Coronary artery (tissue), 2 donors: ENCODE measurements at places on chromosomes 3 and 15.

DNA sequence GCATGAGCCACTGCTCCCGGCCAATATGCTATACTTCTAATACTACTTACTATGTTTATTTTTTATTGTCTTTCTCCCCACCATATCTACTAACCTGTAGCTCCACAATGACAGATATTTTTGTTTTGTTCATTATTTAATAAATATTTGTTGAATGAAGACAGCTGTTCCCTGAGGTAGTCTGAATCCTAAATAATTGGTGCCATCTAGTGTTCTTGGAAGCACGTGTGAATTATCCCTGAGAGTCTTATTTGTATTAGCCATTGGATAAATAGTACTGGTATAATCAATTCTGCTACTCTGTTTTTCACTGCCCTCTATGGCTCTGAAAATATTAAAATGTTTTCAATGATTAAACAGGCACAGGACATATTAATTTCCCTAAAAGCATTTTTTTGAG lies 5.6 kb upstream of the APPL1 start:
- no peak for DNase-seq

GRCh38 chr3:50324351-50325112 lies 2.0 kb upstream of the HYAL2 start:
- no peak for DNase-seq

GRCh38 chr15:51155891-51156290 lies 61.2 kb upstream of the TNFAIP8L3 start:
- DNase-seq, result no peak

- DNase-seq, result no peak
Observed at GRCh38 chr3:20701641-20702040, 515.6 kb upstream of the SGO1 start.

DNA sequence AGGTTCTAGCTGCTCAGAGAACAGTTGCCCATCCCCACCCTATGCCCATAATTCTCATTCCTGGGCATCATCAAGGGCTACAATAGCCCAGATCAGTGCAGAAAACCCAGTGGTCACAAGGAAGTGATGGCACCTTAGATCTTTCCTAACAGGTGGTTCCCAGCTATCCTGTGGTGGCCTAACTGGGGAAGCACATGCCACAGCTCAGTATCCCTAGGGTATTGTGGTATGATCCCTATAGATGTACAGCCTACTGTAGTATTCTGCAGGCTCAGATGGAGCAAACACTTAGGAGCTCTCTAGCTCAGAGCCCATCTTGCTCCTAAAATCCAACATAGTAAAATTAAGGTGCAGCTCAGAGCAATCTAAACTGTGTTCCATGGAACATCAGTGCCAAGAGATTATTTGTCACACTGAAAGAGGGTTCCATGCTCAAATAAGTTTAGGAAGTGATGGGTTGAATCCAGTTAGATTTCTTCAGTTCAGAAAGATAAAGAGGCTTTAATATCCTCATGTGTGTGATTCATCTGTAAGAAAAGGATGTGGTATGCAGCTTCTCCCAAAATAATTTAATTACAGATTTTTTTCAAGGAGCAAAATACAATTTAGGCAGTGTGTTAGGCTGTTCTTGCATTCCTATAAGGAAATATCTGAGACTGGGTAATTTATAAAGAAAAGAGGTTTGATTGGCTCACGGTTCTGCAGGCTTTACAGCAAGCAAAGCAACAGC lies 4.4 kb downstream of the A4GNT start:
- DNase-seq, result no peak

DNA sequence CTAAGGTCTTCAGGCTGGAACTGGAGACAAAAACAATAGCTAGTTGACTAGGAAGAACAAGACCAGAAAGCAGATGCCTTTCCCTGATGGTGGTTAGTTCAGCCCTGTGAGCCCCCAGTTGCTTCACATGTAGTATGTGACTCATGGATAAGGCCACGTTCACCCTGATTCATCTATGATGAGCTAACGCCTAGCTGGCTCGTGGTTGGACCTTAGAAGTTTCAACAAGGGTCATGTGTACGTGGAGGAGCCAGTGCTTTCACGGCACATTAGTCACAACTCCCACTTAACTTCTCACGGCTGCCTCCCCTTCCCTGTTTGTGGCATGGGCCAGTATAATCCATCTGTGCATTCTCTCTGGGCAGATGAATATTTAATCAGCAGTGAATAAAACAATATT lies 20.6 kb downstream of the COL8A1 start:
- DNase-seq, result peak; percentile 87

- DNase-seq, result no peak
Observed at GRCh38 chr3:78659386-78659987, 1108.3 kb downstream of the ROBO1 start.

GRCh38 chr3:186182850-186183249 lies 74.0 kb upstream of the ETV5 start:
- DNase-seq, result no peak

DNA sequence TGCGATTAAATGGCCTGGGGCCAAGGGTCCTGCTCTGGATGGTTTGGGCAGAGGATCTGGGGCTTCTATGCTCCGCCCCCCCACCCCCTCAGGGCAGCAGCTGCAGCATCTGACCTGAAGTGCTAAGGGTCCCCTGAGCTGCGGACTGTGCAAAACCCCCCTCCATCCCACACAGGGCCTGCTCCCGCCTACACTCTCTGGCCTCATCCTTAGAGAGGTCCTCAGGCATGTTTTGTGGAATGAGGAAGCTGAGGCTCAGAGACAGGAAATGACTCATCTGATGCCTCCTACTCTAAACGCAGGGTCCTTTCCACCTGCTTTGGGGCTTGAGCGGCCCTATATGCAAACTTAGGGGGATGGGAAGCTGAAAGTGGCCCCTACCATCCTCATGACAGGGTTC lies 59.5 kb upstream of the CTSH start:
- no peak for DNase-seq

DNA sequence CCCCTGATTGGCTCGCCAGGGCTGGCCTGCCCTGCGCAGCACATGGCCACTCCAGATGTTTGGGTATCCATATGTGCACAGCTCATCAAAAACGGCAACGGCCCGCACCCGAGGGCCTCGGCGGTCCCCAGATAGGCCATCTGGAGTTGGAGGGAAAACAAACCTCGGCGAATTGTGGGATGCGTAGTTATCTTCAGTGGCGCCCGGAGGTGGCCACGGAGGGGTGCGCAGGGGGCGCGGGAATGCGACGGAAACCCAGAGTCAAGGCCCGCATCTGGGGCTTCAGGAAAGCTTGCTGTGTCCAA lies 156.5 kb downstream of the TLE3 start:
- DNase-seq, result no peak

DNA sequence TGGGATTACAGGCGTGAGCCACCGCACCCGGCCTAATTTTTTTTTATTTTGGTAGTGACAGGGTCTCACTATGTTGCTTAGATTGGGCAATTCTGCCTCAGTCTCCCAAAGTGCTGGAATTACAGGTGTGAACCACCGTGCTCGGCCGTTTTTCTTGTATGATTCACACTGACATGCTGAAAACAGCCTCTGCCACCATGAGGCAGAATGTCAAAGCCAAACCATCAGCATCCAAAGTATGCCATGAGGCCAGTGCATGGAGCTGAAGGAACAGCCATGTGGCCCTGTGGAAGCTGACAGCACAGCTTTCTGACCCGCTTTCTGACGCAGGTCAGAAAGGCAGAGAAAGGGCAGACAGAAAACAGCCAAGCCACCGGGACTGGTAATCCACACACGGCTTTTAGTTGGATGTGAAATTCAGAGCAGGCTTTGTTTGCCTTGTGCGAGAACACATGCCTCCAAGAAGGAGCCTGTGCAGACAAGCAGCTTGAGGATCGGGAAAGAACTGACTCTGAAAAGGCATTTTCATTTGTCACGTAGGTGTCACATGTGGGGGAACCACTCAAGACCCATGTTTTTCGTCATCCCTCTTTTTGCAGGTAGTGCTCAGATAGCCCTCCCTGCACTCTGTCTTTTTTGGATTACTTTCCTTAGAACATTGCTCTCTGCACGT lies 25.1 kb downstream of the XYLB start:
- no peak for DNase-seq

DNA sequence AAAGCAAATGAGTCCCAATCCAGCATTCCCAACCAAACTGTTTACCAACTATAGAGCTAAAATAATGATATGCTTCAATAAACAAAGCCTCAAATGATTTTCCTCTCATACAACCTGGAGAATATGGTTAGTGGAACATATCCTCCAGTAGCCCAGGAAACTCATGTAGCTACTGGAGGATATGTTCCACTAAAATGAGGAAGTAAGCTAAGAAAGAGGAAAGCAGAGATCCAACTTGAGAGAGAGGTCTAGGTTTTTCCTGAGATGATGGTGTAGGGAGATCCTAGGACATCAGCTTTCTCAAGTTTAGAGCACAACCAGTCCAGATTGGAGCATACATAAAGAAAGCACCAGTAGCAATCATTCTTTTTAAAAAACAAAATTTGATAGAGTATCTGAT lies 44.6 kb upstream of the SLC4A7 start:
- no peak for DNase-seq

DNA sequence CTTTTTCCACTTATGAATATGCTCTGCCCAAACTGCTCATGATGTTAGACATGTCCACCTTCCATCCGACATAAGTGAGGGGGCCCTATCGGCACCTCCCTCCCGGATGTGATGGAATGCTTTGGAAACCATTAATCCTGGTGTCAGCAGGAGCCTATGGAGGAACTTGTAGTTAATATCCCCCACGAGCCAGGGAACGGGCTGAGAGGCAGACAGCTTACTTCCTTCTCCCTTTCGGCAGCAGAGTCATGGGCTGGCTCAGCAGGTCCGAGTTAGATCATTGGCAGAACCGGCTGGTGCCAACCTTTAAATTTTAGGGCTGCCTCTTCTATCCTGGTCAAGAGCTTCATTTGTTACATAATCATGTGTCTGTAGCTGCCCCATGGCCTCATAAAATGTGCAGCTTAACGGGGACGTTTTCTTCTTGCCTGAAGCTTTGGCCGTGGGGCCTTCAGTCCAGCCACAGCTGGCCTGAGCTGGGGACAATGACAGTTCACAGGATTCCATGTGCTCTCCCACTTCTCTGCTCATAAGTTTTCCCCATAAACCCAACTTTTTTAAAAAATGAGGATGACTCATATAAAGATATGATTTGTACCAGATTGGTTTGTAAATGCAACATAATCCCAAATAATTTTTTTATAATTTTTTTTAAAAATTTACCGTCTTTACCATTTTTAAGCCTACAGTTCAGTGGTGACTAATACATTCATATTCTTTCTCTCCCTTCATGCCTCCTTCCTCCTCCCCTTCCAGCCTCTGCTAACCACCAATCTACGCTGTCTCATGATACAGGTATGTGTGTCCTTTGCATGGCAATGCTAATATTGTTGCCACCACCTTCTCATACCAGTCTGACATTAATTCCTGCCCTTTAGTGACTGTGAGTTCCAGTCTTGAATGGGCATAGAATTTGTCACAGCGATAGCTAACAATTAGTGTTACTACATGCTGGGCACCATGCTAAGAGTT lies 62.2 kb upstream of the RGMA start:
- DNase-seq, result no peak

- no peak for DNase-seq
Observed at GRCh38 chr3:60743631-60744164, 507.6 kb downstream of the FHIT start.

- DNase-seq, result no peak
Observed at GRCh38 chr3:34868935-34869334, 770.4 kb upstream of the ARPP21 start.

DNA sequence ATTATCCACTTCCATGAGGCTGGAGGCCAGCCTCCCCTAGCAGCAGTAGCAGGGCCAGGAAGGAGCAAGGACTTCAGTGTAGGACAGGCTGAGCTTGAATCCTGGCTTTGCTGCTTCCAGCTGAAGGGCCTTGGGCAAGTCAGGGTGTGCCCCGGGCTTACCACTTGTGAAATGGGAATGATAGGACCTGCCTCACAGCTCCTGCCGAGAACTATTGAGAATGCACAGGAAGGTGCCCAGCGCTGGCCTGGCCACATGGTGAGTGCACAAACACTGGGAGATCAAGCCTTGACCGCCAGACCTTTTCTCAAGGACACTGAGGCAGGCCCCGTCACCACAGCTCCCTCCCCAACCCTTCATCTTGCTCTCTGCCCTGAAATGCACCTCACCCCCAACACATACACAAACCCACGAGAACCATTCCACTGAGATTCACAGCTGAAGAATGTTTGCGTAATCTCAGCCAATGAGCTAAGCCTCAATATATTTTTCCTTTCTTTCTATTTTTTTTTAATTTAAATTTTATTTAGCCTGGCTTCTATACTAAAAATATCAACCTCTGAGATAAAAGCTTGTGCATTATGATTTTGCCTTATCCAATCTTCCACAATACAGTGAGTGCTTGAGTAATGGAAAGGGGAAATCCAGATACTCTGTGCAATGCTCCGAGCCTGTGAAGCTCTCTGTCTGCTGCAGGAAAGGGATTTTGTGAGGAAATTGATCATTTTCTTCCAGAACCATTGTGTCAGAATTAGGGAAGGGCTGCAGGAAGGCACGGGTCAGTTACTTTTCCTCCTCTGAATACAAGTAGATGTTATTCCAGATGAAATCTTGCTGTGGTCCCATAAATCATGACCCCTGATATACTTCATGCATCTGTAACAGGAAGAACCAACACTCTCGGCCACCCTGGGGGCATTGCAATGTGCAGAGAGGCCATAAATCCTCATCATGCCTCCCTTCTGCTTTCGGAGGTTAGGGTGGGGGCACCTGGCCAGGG lies 193.9 kb downstream of the TLE3 start:
- DNase-seq, result no peak

- DNase-seq, result no peak
Observed at GRCh38 chr15:79641841-79642240, 209.7 kb downstream of the MINAR1 start.

GRCh38 chr3:51373658-51374421 lies 11.3 kb upstream of the MANF start:
- DNase-seq, result no peak

- no peak for DNase-seq
Observed at GRCh38 chr3:196186651-196187573, 24.3 kb downstream of the ZDHHC19 start.

DNA sequence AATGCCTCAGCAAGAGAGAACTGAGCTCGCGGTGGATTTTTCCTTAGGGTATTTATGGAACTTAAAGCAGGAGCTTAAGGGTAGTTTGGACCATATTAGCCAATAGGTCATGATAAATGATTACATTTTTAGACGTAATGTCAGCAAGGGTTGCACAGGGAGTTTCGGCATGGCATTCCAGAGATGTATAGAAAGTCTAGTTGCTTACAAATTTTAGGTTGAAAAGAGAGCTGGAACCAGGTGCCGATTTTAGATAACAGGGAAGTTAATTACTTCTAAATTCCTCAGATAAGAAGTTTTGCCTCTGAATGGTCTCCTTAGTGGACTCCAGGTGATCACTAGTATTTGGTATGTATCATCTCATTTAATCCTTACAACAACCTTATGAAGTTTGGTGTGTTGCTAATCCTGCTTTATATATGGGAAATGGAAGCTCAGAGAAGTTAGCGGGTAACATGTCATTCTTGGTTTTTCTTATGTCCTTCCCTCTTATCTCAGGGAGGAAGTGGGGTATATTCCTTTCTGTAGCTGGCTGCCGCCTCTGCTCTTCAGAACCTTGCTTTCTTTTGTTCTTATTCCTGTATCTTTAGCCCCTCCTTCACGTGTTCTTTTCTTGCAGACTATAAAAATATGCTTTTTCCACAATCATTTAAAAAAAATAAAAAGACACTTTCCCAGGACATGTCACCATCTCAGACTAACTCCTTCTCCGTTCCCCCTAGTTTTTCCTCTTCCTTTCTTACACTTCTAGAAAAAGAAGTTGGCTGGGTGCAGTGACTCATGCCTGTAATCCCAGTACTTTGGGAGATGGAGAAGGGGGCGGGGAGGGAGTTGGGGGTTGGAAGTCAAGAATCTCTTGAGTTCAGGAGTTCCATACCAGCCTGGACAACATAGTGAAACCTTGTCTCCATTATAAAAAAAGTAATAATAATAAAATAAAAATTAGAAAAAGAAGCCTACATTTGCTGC lies 25.7 kb downstream of the IQGAP1 start:
- DNase-seq, result no peak
